Small intestine (tissue), 16 donors: ENCODE measurements at places on chromosomes 11 and 22.
A peak's percentile ranks its signal among the peaks of the same experiment; 100 is the strongest.

DNA sequence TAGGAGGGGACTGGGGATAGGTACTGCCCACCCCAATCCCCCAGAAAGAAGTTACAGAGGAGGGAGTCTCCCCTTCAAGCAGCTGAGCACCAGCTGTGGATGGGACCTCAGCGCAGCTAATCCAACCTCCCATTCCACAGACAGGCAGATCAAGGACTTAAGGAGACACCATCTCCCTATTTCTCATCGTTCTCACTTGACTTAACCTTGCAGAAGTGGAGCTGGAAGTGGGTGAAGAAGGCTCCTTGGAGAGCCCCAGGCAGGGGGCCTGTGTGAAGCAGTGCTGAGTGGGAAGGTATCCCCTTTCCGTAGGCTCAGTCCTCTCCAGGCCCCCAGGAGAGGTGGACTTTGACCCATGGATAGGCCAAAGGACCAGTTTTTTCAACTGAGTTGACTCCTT is 27.3 kb downstream of the USP35 start:
- no peak for DNase-seq

GRCh38 chr11:23789938-23790371 is 706.9 kb upstream of the LUZP2 start:
- peak; percentile 29 for DNase-seq

DNA sequence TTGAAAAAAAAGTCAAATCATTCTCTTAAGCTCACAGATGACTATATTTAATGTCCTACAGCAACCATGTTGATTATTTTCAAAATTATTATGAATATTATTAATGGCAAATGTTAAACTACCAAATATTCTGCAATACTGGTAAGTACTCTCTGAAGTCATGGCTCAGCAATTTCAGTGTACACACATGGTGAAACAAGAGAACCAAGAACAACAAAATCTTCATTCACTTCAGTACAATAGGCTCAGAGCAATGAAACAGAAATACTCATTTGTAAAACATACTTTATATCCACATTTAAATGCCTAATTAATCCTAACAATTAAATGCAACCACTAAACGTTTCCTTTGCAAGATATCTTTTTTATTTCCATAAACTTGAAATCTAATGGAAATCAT is 347.2 kb downstream of the TTC28 start:
- DNase-seq = no peak

DNA sequence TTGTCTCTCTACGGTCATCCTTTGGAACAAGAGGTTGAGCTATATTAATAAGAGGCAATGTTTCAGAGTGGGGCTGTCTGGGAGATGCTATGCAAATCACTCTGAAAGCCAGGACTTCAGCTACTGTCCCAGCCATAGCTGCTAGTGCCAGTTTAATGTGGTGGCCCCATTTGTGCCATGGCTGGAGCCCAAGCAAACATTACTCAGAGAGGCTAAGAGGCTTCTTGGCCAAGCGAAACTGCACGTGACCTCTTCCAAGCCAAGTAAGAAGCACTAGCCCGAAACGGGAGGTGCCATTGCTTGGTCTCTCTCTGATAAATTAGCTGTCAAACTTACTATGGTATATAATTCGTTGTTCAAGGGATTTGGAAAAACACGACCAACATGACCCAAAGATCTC is 50.4 kb upstream of the TBCEL start:
- no peak for DNase-seq

- no peak for DNase-seq
Measured at GRCh38 chr22:44341431-44342346, 28.9 kb upstream of the SHISAL1 start.

- no peak for DNase-seq
Measured at GRCh38 chr22:47089796-47090460, 327.5 kb downstream of the TBC1D22A start.

DNA sequence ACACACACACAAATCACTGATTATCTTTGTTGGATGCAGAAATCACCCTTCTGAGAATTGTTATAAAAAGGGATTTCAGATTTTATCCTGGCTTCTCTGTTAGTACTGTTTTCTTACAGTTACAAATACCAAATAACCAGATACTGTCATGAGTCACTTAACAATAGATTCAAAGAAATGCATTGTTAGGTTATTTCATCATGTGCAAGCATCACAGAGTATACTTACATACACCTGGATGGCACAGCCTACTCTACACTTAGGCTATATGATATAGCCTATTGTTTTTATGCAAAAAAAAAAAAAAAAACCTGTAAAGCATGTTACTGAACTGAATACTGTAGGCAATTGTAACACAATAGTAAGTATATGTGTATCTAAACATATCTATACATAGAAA is 319.2 kb upstream of the ARHGAP42 start:
- DNase-seq = no peak

- no peak for DNase-seq
Measured at GRCh38 chr11:65126624-65127274, 4.6 kb downstream of the MRPL49 start.

DNA sequence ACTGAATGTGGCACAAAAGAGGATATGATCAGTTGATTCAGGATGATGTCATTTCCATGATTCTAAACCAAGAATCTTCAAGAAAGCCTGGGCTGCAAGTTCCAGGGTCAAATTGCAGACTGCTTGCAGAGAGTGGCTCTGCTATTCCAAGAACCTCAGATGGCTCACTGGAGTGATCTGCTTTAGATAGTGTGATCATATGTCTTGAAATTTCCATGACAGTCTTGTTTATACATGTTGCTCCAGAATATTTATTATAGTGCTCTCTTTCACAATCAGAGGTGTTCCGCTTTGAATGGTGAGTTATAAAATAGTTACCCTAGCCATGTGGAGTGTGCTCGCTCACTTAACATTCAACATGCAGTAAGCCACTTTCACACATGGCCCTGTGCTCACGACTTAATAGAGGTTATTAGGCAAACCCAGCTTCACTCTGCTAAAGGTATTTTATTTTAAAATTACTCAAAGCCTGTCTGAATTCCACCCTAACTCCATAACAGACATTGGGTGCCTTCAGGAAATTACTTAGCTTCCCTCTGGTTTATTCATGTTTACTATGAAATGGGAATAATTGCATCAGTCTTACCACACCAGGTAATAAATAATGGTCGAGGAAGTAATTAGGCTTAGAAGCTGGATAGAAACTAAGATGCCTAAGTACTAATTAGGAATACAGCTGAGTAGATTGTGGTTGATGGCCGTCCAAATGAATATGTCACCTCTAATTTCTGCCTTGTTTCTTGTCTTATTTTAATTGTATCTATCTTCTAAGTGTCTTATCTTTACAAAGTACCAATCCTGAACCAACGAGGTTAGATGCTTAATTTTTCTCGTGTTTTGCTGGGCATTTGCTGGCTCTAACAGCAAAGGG is 187.9 kb downstream of the ETS1 start:
- DNase-seq = no peak

- DNase-seq = peak; percentile 89
Measured at GRCh38 chr11:86182976-86183584, 61.5 kb upstream of the EED start.

- no peak for DNase-seq
Measured at GRCh38 chr11:125373426-125374391, 122.4 kb downstream of the FEZ1 start.

- no peak for DNase-seq
Measured at GRCh38 chr11:64140082-64140481, 25.8 kb downstream of the MACROD1 start.

DNA sequence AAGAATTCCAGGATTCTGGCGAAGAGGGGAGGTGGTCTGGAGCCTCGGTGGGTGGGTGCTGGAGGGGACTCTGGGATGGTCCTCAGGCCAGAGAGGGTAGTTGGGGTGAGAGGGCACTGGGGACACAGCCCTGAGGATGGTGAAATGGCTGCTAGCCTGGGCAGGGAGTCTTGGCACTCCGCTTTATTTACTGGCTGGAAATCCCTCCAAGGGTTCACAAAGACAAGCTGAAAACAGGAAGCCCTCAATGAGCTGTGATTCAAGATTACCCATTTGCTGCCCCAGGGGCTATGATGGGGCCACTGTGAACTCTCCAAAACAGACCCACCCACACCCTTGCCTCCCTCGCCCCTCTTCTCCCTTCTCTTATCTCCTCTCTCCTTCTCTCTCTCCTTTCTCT is 71.9 kb downstream of the FBXO7 start:
- no peak for DNase-seq

GRCh38 chr11:65555693-65556231 is 2.4 kb downstream of the LTBP3 start:
- no peak for DNase-seq

DNA sequence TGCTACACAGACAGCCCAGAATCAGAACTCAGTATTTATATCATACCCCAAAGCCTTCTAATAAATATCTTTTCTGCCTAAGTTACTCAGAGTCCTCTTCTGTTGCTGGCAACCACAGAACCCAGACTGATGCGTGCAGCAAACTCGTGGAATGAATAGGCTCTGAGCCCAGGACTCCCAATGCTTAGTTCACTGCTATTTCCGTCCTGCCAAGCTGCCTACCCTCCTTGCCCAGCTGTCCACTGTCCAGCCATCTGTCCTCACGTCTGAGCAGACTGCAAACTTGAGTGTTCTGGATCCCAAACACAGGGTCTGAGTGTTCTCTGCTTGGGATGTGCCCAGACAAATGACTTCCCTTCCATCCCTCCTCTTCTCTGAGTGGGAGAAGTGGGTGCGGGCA is 19.4 kb downstream of the PTPN5 start:
- no peak for DNase-seq

DNA sequence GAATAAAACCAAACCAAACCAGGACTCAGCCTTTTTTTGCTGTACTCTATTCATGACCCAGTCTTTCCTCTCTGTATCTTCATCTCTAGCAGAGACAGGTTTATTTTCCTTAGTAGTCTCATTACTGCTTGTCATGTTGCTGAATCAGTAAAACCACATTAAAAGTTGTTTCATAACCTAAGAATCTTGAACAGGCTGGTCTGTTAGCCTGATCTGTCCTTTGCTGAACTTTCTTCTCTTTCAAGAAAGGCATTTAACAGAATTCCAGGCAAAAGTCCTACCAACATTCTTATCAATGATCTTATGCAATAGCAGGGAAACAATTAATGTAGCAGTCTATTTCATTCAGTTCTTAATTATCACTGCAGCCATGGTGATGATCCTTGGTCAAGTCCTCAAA is 197.7 kb downstream of the CASP12 start:
- peak; percentile 32 for DNase-seq

DNA sequence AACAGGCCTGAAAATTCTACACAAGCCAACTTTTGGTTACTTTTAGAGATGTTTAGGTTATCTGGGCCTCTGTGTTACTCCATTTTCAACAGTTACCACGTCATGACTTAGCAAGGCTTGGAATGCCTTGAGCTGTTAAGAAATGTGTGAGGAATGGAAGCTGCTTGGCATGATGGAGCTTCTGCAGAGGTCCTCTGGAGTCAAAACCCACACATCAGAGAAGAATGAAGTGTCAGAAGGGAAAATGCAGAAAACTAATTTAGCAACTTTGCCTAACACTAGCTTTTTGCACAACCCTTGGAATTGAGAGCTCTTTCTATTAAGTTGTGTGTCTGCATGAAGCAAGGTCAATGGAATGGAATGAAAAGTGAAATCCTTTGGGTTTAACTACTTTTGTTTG is 27.4 kb downstream of the FAT3 start:
- no peak for DNase-seq

DNA sequence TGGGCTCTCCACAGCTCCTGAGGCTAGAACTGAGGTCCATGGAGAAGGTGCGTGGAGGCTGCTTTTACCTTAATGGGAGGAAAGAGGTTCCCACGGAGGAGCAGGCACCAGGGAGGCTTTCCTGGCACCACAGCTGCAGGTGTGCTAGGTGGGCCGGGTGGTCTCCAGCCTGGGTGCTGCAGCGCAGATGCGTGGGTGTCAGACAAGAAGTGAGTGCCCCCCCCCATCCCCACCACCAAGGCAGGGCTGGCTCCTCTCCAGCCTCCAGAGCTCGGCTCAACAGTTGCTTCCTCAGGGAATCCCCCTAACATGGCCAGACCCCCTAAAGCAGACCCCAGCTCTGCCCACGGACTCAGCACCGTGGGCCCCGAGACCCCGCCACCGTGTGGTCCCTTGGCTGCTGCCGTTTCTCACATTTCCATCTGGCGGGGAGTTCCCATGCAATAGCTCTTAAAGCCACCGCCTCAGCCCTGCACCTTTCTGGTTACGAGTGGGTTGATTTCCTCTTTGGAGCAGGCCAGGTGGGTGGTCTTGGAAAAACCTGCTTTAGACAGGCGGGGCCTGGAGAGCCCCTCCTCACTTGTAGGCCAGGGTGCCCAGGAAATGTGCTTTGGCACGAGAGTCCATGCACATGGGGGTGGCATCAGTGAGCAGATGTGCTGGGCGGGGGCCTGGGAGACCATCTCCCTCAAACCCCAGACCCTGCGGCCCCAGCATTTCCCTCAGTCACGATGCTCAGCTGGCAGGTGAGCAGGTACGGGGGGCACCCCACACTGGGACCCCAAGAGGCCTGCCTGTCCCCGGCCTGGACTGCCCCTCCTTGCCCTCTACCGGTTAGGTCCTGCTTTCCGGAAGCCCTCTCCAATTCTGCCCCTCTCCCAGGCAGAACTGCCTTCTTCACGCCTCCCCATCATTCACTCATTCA is 93.7 kb downstream of the ARHGAP8 start:
- no peak for DNase-seq

- peak; percentile 61 for DNase-seq
Measured at GRCh38 chr22:29641700-29642330, 38.4 kb downstream of the NF2 start.

DNA sequence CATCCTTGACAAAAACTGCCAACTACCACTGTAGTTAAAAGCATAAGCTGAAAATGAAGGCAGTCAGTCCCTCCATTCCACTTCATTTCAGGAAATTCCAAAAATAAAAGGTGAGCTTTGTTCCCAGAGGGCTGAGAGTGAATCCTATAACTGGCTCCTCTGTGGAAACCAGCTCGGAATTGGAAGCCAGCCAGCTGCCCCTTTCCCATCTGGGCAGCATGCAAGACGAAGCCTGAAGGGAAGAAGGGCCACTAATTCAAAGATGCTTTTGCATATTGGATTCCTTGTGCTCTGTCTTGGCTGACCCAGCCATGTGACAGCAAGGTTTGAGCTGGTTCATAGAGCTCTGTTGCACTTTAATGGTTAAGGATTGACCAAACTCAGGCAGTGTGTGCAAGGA is 83.4 kb downstream of the ALX4 start:
- DNase-seq = no peak

DNA sequence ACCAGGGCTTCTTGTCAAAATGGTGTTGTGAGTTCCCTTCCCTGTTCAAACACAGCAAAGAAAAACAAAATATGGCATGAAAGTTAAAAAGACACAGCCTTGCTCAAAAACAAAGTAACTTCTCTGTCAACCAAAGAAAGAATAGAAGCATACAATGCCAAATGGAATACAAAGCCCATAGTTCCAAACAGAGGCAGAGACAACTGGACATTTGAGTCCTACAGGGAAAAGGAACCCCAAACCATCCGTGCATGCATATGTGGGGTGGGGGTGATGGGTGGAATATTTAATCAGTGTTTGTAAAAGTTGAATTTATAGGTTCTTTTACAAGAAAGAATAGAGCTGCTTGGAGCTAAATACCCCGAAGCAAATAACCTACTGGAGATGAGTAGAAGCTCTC is 218.7 kb downstream of the FAM76B start:
- no peak for DNase-seq

DNA sequence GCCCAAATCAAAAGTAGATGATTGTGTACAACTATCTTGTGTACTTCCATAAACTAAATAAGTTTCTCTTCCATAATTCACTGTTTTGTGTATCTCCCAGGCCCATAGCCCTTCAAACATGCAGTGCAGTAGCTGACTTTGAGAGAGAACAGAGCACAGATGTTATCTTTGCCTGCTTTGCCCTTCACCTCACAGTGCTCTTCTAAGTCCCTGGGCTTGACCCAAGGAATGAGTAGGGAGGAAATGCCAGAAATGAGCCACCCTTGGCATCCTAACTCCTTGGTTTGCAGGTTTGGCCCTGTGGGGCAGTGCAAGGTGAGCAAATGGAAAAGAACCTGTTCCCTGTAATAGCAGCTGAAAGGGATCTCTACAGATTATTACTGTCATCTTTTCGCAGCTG is 79.2 kb downstream of the STIM1 start:
- DNase-seq = no peak
